GF-D8 (cell line): ENCODE measurements at places on chromosomes 2 and 18.

GRCh38 chr18:7164323-7165004 lies 46.9 kb upstream of the LAMA1 start:
- DNase-seq = no peak

DNA sequence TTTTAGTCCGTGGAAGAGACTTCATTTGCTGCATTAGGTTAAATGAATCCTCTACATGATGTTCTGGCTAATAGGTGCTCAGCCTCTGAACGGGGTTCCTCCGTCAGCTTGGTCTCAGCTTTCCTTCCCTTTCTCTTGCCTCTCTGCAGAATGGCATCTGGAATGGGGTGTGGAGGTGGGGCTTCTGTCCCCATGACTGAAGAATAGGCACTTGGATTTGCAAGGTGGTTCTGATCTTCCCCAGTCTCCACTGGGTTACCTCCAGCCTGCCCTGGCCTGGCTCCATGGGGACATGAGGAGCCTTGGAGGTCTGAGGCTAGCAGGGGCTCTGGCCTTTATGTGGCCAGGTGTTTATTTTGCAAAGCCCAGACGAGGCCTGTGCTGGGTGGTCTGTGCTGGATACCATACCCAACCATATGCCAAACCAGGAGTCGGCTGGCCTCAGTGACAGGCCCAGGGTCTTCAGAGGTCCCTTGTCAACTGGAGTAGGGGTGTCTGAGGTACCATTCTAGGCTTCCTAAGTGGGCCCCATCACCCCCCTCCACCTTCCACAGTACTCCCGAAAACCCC lies 28.2 kb upstream of the LAPTM4A start:
- DNase-seq = no peak

DNA sequence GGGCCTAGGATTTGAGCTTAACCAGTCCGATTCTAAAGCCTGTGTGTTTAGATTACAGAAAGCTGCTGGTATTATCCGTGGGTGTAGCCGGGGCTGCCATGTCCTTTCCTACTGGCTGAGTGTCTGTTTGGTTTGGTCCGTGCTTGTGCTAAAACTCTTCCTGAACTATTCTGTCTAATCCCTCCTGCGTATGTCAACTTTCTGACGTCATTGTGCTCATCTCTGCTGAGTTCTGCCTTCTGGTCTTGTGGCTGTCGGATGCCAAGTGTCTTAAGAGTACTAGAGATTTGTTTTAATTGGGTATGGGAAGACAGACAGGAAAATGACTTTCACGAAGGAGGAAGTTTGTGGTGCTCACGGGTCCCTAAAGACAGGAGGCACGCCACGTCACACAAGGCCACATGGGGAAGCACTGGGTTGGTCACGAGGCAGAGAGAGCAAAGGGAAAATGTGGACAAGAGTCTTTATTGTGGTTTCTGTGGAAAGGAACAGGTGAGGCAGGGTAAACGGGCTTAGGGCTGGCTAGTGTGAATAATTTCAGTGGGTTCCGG lies 31.8 kb upstream of the NTSR2 start:
- peak; percentile 88 for DNase-seq

GRCh38 chr2:24509425-24509824 lies 18.4 kb downstream of the NCOA1 start:
- DNase-seq = no peak

DNA sequence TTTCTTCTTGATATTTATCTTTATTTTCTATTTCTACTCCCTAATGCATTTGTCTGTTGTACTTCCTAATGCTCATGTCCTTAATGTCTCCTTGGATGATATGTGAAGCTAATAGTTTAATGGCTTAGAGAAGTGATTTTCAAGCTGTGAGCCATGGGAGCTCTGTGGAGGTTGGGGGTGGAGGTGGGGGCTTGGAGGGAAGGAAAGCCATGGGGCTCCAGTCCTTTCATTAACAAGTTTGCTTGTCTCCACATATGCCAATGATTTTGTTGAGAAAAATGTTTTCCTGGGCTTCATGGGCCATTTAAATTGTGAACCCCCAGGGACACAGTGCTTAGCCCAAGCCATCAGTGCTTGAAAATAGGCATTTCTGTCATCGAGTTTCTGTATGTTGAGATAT lies 264.1 kb downstream of the SCG2 start:
- DNase-seq = no peak

GRCh38 chr2:128520791-128521190 lies 202.1 kb upstream of the HS6ST1 start:
- no peak for DNase-seq

DNA sequence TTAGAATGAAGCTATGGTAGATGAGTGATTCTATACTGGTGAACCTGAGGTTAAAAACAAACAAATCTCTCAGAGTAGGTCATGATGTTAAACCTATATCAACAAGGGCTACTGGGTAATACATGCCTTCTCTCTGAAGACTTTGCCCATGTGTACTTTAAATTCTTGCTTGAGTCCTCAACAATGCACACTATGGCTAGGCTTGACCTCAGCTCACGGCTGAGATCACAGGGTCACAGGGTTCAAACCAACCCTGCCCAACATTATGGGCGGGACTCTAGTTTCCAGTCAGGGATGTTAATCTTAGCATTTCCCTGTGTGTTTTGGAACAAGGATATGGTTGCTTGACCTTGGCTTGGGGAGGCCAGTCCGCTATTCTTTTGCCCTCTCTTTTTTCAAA lies 7.7 kb downstream of the CD28 start:
- DNase-seq = no peak

DNA sequence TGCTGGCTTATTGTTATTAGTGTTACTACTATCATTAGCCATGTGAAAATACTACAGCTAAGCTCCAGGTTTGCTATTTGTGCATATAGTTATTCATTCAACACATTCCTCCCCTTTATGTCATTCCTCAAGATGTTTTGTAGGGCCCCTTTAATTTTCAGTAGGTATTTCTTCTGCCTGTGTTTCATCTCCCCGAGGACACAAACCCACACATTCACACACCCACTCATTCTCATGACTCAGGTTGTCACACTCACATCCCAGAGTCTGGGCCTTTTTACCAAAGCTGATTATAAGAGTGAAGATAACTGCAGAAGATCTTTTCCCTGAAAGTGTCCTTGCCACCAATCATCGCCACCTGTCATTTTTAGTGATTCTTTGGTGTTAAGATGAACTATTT lies 68.6 kb upstream of the SPOPL start:
- no peak for DNase-seq

DNA sequence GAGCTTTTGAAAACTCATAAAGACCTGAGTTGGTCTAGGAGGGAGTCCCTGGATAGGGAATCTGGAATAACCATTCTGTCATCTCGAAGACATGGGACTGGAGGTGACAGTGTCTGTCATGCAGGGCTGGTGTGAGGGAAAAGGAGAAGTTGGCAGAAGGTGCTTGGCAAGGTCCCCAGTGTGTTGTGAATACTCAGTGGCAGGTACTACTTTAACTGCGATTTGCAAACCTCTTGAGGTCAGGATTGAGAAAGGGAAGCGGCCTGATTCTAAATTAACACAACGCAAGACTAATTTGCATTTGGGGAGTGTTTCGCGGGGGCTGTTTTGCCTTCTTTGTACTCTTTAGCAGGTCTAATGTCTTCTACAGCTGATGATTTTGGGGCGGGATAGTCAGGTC lies 77.0 kb upstream of the TMEM200C start:
- DNase-seq = no peak

GRCh38 chr2:241804326-241805229 lies 4.4 kb upstream of the NEU4 start:
- DNase-seq = peak; percentile 4

- no peak for DNase-seq
Observed at GRCh38 chr2:149409506-149409905, 79.1 kb downstream of the LYPD6 start.

DNA sequence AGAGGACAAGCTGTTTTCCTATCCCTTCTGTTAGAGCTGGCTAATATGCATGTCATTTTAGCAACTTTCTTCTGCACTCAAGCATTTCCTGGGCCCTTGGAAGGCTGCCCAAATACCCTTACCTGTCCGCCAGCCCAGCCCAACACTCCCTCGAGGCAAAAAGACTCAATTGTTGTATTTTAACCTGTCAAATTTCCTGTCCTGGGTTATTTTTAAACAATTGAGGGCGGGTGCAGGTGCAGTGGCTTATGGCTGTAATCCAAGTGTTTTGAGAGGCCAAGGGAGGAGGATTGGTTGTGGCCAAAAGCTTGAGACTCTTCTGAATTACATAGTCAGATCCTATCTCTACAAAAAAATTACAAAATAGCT lies 125.0 kb upstream of the ARHGAP28 start:
- DNase-seq = no peak

DNA sequence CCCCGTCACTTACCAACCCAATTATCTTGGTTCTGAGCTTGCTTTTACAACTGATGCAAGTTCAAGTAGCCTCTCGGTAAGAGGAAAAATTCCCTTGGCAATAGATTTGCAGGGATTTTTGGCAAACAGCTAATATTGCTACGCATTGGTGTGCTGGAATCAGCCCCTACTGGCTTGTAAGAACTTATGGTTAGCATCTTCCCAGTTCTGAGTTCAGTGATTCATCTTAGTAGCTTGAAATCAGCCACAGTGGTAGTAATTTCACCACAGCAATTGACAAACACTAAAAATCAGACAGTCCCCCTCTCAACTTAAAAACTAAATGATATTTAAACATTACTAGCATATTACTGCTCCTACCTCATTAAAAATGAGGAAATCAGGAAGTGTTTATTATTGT lies 5.9 kb upstream of the RAX start:
- no peak for DNase-seq
